WERI-Rb-1 (cell line): ENCODE measurements at places on chromosomes 3 and 15.
A peak's percentile ranks its signal among the peaks of the same experiment; 100 is the strongest.

DNA sequence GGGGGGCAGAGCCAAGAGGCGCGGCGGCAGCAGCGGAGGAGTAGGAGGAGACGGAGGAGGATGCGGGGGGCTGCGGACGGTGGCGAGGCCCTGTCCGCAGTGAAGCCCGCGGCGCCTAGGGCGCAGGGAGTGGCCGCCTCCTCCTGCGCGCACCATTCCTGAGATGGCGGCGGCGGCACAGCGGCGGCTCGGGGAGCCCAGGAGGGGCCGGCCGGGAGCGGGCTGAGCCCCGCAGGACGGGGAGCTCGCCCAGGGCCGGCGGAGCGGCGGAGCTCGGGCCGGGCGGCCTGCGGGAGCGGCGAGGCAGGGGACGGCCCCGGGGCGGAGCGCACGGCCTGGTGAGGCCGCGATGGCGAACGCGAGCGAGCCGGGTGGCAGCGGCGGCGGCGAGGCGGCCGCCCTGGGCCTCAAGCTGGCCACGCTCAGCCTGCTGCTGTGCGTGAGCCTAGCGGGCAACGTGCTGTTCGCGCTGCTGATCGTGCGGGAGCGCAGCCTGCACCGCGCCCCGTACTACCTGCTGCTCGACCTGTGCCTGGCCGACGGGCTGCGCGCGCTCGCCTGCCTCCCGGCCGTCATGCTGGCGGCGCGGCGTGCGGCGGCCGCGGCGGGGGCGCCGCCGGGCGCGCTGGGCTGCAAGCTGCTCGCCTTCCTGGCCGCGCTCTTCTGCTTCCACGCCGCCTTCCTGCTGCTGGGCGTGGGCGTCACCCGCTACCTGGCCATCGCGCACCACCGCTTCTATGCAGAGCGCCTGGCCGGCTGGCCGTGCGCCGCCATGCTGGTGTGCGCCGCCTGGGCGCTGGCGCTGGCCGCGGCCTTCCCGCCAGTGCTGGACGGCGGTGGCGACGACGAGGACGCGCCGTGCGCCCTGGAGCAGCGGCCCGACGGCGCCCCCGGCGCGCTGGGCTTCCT, at the start of gene GPR27:
GPR27 (plus strand) TSS at position 155 of the 909 bp plus-strand sequence; CDS start at position 350, 195 bp downstream.
- peak; percentile 39 for DNase-seq

GRCh38 chr15:98787936-98788757, 139.8 kb downstream of the IGF1R start:
- DNase-seq, result peak; percentile 68

- no peak for DNase-seq
These were observed 17.9 kb upstream of the EHD4 start for GRCh38 chr15:41990243-41990605.

DNA sequence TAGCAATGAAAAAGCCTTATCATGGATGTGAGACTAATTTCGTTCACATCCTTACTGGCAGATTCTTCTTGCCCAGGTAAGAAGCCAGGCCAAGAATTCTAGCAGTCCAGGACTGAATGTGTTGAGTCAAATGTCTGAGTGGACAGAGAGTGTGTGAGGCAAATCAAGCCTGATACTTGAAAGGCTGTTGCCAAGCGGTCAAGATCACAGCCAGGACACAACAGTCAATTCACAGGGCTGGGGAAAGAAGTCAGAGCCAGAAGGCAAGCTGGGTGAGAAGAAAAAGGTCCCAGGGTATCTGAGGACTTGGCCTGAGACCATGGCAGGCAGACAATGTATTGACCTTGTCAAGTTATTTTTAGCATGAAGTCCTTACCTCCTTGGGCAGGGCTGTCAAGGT, 301.3 kb downstream of the ZNF385D start:
- DNase-seq, result no peak

DNA sequence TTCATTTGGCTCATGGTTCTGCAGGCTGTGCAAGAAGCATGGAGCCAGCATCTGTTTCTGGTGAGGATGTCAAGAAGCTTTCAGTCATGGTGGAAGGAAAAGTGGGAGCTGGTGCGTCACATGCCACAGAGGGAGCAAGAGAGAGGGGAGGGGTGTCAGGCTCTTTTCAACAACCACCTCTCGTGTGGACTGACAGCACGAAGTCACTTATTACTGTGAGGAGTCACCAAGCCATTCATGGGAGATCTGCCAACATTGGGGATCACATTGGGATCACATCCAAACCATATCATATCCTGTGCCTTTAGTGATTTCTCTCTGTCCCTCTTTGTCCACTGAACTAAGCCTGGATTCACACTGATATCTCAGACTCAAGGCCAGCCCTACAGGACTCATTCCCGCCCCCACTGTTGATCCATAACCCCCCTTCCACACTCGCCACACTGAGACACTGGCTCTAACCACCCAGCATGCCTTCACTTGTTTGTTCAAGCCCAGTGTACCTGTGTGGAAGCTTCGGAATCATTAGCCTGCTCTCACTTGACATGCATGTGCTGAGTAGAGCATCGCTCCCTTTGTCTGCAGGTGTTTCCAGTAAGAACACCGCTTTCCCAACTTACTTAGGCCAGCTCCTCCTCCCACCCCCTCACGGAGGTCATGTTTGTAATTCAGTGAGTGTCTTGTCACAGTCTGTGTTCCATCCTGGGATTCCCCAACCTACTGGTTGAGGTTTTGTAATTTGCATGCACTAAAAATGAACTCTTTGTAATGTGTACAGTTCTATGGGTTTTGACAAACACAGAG, 132.2 kb downstream of the KLF13 start:
- DNase-seq, result no peak

DNA sequence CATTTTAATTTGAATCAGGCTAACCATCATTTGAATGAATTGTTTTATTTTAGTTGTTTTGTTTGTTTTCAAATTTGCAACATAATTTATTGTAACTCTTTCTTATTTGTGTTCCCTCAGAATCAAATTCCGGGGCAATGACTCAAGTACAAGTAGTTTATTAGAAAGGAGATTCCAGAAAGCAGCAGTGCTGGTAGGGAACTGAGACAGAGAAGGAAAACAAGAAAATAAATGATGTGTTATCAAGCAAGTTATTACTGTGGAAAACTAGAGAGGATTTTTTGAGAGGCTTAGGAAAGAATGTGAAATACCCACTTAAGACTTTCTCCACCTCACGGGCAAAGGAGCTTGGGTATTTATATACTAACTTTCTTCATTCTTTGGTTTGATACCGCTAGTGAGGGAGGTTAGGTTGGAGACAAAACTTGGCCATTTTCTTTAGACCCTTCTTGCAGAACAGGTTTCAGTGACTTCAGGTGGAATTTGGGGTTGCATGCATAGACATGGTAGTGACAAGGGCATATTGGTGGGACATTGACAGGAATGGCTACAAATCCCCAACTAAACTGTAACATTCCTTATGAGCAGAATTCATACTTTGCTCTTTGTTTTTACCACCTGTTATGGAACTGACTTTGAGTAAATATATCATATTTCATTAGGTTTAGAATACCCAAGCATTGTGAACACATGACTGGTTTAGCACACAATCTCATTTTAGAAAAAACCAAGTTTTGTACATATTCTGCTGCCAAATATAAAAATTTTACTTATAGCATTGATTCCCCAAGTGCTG, 254.3 kb downstream of the ZBBX start:
- no peak for DNase-seq
